ENCODE measurements at places on chromosomes 12 and 14.

- DNase-seq: no peak
Observed at GRCh38 chr14:23696701-23697239, 60.6 kb downstream of the DHRS2 start.

- DNase-seq: no peak
Observed at GRCh38 chr14:77649326-77649725, 32.9 kb upstream of the SPTLC2 start.

- DNase-seq: no peak
Observed at GRCh38 chr14:32531942-32532515, 202.9 kb downstream of the AKAP6 start.

- DNase-seq: no peak
Observed at GRCh38 chr12:92034858-92035401, 110.7 kb downstream of the BTG1 start.

DNA sequence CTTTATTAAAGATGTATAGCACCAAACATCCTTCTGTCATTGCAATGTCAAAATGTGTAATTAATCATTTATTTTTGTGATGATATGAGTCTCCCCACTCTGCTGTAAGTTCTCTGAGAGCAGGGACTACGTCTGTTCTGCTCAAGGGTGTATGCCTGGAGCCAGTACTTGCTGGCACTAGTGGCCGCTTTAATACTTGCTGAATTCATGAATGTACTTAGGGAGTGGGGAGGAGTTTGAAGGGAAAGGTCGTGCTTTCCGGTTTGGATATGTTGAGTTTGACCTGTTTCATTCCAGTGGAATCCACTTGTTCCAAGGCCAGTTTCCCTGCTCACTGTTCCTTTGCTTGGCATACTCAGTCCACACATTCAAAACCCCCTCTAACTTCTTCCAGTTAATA is 1.9 kb upstream of the DCAF5 start:
- DNase-seq: no peak

- DNase-seq: no peak
Observed at GRCh38 chr12:93128332-93128707, 199.2 kb upstream of the EEA1 start.

DNA sequence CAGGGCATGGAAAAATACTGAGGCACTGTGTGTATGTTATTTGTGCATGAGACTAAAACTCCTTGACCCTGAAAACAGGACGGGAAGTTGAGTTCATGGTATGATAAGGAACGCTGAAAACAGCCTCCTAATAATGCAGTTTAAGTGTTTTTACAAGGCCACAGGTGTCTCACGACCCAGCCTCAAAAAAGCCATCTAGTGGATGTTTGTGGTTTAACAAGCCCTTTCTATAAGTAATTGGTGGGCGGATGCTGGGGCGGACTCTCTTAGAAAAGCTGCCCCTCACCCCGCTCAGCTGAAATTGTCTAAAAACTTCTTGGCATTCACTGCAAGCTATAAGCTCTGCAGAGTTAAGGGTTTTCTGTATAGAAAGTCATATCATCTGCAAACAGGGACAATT is 184.5 kb downstream of the NUBPL start:
- DNase-seq: no peak
